ENCODE measurements at places on chromosomes 4 and X.

- DNase-seq = no peak
Observed at GRCh38 chrX:153953892-153954557, 9.6 kb upstream of the RENBP start.

GRCh38 chr4:165539801-165540200 lies 161.0 kb downstream of the CPE start:
- DNase-seq = no peak

DNA sequence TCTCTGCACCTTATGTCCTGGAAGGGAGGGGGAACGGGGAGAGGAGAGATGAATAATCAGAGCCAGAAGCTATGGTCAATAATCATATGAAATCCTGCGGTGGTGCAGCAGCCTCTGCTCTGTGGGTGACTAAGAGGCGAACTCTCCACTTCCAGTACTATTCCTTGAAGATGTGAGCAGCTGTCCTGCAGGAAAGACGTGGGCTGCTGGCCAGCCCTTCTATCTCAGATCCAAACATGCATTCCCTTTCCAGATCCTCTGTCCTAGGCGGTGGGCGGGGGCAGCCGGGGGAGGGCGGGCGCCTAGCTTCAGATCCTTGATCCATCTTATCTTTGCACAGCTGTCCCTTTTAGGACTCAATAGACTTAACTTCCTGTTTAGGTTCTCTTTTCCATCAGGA lies 34.5 kb downstream of the SPINK2 start:
- DNase-seq = no peak

DNA sequence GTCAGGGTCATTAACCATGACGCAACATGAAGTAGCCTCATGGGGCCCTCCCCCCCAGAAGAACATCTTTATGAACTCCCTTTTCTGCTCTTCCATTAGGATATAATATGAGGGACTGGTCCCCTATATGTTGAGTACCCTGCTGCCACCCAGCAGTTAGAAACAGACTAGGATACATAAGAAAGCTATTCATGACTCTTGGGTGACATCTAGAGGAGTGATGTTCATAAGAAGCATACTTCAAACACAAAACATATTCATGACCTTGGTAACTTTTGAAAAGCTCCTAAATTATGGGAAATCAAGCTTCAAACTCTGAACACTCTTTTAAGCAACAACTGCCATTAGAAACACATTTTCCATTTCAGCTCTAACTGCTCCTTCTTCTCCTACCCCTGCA lies 155.2 kb upstream of the SPIN4 start:
- peak; percentile 12 for DNase-seq

GRCh38 chr4:75038376-75038775 lies 105.5 kb downstream of the PARM1 start:
- DNase-seq = no peak

DNA sequence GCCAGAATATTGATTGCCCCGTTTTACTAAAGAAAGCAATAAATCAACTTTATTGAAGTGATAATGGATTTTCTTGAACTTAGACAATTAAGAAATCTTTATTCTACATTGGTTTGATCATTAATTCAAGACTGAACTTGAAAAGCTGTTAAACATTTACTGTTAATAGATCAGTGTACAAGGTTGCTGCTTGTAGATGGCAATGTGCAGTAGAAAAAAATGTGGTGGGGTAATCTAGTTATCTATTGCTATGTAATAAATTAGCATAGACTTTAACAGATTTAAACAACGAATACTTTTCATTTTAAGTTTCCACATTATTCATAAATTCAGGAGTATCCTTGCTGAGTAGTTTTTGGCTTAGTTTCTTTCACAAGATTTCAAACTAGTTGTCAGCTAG lies 612.5 kb downstream of the ACTRT1 start:
- DNase-seq = no peak
